ENCODE measurements at places on chromosomes 7 and 10.

DNA sequence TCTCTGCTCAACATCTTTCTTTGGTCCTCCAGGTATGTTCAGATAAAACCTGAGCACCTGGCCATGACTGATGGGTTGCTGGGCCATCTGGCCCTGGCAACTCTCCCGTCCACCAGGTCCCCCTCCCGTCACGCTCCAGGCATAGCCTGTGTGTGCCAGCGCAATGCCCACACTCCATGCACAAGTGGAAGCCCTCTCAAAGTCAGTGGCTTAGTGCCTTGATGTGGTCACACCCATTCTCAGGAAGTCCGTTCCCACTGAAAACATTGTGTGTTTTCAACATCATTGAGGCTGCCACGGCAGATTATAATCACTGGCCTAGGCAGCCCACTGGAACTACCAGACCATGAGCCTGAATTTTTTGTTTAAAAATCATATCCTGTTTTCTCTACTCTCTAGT is 170.6 kb upstream of the LANCL2 start:
- DNase-seq: no peak

DNA sequence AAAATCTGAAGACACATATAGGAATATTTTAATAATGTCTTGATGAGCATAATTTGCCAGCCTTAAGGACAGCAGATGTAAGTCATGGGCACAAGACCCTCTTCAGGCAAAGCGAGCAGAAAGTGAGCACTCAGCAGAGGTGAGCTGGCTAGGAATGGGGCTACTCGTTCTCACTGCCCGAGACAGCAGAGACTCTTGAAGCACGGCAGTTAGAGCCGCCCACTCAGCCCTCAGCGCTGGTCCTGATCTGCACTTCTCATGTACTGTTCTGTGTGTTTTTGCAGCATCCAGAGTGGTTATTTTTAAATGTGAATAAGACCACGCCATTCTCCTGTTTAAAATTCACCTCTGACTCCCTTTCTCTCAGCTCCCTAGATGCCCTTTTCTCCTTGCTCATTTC is 65.3 kb downstream of the GFRA1 start:
- DNase-seq: no peak

GRCh38 chr7:100088621-100089457 is at the start of gene COPS6:
Gene COPS6, plus strand, starts transcription at chr7:100088969. Its CDS starts 22 bp downstream, at chr7:100088991.
- peak; percentile 75 for DNase-seq

GRCh38 chr10:31467791-31468535 is 148.9 kb downstream of the ZEB1 start:
- DNase-seq: no peak

DNA sequence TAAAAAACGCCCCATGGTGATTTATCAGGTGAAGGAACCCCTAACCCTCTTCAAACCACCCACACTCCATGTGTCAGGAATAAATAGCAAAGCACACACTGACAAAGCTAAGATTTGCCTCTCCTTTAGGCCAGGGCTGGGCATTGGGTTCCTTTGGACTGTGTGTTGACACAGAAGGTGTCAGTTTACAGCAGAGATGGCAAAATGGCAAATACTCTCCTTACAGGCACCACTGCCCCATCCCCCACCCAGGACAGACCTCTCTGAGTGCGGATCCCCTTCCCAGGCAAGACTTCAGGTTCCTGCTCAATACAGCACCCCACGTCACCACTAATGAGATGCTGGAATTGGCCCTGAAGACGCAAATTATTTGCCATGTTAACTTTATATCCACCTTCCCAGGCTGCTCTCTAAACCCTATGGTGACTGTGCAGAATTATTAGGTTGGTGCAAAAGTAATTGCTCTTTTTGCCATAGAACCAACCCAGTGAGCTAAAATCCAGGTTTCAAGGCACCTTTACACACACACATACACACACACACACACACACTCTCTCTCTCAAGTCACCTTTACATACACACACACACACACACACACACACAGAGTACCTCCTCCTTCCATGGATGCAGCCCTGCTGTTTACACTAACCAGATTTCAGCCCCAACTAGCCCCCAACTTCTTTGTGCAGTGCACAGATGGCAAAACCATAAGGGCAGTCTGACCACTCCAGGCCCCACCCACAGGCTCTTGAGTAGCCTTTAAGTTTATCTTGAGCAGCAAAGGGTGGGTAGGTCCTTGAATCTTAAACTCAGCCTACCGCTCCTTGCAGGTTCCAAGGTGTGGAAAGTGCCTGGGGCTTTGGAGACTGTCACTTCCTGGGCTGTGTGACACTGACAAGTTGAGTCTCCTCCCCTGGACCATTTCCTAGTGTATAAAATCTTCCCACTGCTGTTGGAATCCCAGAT is 4.0 kb upstream of the ZCCHC24 start:
- no peak for DNase-seq

Measured in stimulated activated CD8-positive, alpha-beta memory T cell treated with anti-CD3 and anti-CD28 coated beads, Interleukin-7, amount 100 ng/mL, for 1 hour (primary cell).